RPMI7951 (cell line): ENCODE measurements at places on chromosomes 6 and 20.

- no peak for DNase-seq
Measured at GRCh38 chr6:170254315-170255213, 36.3 kb downstream of the DLL1 start.

GRCh38 chr20:24542721-24543120 lies 73.3 kb downstream of the SYNDIG1 start:
- no peak for DNase-seq

- no peak for DNase-seq
Measured at GRCh38 chr6:124613031-124613430, 349.2 kb upstream of the RNF217 start.

DNA sequence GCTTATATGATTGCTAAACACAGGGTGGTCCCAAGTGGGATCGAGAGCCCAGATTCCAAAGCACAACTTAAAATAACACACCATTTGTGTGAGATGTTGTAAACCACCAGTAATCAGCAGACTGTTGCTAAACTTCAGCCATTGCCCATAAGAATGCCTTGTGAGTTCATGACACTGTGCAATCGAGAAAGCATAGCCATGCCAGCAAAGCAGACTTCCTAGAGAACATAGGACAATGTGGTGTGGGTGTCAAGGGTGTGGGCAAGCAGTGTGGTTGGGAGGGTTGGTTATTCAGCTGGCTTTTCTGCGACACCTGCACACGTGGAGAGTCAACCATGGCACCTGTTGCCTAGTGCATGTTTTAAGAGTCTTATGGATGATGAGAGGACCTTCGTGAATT lies 16.1 kb upstream of the CALHM6 start:
- no peak for DNase-seq

DNA sequence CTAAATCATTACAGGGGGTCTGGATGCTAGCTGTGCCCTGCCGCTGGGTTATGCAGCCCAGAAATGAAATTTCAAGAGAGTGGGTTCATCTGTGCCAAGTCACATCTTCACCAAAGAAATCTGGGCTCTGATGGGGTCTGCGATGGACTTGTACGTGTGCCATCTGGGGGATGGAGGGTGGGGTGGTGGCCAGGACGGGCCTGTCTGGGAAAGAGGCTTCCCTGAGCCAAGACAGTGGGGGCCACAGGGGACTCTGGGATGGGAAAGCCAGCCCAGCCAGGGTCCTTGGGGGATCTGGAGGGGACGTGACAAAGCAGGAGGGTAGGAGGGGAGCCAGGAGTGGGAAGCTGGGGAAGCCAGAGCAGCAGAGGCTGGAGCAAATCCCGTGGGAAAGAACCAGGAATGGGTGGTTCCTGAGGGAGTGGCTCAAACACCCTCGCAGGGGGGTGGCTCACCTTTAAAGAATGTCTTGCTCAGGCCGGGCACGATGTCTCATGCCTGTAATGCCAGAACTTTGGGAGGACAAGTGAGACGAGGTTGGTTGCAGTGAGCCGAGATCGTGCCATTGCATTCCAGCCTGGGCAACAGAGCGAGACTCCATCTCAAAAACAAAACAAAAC lies 36.3 kb upstream of the SULF2 start:
- DNase-seq = peak; percentile 69

- DNase-seq = peak; percentile 30
Measured at GRCh38 chr6:99151634-99152346, 197.7 kb downstream of the FAXC start.

DNA sequence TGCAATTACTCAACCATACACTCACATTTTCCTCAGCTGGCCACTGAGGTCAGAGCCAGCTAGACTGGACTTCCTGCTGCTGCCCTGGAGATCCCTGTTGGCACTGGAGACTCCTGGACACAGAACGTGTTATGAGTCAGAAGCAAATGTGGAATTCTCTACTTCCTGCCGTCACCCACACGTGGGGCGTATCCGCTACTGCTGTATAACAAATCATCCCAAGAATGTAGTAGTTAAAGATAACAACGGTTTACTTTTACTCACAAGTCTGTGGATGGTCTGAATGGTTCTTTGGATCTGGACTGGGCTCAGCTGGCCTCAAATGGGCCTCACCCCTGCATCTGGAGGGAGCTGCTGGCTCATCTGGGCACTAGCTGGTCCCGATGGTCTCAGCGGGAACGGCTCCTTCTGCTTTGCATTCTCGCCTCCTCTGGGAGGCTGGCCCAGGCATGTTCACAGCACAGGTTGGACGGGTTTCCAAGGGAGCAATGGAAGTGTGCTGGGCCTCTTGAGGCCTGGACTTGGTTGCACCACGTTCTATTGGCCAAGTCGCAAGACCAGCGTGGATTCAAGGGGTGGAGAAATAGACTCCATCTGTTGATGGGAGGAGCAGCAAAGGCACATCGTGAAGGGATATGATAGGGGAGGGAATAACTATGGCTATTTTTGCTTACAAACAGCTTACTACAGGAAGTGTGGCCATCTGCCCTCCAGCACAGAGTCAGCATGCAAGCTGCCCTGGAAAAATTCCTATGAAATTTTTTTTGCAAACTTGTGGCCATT lies 118.5 kb downstream of the SNX5 start:
- peak; percentile 100 for DNase-seq

DNA sequence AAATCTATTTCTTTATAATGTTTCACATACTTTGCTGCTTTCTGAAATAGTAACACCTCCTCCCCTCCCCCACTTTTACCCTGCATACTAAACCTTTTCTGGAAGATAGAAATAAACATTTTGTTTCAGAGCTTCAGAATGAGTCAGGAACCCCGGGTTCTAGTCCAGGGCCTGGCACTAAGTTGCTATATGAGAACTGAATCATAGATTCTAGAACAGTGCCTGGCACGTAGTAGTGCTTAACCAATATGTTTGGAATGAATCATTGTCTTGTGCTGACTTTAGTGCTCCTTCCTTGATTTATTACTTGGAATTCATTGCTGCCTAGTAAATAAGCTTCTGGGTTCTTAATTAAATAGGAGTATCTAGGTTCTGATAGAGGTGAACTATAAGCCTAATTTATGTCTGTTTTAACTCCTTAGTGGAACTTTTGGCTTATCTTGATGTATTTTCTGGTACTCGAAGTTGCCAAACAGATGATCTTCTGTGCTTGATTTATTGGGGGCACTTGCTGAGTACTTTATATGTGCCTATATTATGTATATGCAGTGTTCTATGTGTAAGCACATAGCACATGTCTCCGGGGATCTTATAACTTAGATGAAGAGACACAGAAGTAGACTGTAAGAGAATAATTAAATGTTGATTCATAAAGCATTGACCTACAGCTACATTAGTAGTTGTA lies 18.6 kb downstream of the TAB2 start:
- peak; percentile 64 for DNase-seq

DNA sequence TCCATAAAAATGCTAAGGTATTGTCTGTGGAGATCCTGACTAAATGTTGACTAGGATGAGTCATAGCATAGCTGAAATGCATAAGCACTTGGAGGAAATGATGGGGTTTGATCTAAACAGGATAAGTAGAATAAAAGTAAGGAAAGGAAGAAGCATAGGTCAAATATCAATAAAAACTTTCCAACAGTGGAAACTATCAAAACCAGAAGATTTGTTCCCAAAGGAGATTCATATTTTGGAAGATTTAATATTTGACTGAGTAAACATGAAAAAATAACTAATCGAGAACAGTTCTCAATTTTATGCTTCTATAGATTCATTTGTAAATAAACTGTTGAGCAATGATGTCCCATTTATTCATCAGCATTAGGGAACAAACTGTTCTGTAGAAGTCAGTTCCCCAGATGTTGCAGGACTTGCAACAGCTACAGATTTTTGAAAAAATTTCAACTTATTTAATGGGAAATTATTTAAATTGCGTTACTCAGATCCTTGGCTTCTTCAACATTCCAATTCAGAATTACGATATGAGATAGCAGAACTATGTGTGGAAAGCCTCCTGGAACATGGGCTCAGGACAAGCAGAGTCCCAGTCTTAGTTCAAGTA lies 133.7 kb upstream of the TBX18 start:
- DNase-seq = peak; percentile 7

DNA sequence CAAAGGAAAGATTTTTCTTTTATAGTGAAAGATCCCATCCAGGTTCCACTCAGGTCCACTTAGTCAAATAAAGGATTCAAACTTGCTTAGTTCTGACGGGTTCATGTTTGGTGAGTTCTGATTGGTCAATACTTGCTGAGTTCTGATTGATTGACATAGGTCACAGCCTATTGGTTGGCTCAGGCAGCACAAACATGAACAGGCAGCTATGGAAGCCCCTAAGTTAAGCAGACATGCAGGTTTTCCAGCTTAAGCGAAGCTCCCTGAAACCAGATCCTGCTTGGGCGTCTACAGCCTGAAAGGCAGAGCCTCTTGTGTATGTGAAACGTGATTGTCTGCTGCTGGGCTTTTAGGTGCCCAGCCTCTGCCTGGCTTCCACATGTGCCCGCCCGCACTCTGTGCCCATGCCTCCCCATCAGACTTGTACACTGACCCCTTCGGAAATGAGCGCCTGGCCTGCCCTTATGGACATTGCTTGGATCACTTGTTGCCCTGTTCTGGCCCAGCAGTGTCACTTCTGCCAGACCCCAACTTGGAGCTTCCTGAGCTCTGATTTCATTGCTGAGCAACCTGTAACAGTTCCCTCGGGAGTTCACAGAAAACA lies 45.4 kb upstream of the ECI2 start:
- DNase-seq = peak; percentile 53

GRCh38 chr20:34954904-34955230 lies 739 bp downstream of the GSS start:
- peak; percentile 69 for DNase-seq

DNA sequence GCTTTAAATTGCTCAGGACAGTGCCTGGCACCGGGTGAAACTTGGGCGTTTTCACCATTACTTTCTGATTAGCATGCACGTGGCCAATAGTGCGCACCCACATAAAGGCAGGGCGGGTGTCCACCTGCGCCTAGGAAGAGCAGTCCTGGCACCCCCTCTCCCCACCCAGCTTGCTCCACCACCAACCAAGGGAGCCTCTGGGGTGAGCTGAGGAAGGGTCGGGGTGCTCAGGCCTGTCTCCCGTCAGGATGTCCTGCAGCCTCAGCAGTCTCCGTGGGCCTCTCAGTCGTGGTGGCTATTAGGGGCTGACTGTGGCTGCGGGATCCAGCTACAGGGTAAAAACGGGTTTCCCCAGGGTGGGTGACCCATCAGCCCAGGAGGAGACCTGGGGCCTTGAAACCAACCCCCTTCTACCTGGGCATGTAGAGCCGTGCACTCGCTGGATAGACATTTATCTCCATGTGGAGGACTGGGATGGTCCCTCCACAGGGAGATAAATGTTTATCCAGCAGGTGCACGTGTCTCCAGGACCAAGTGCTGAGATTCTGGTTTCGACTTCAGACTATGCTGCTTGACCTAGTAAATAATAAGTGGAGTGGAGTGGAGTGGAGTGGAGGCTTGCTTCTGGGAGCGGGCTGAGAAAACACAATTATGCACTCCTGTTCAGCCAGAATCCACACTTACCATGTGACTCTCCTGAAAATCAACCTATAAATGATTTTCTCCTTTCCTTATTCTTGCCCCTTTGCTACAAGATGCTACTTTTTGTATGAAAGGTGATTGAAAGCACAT lies 91.1 kb downstream of the ZDHHC14 start:
- DNase-seq = no peak

DNA sequence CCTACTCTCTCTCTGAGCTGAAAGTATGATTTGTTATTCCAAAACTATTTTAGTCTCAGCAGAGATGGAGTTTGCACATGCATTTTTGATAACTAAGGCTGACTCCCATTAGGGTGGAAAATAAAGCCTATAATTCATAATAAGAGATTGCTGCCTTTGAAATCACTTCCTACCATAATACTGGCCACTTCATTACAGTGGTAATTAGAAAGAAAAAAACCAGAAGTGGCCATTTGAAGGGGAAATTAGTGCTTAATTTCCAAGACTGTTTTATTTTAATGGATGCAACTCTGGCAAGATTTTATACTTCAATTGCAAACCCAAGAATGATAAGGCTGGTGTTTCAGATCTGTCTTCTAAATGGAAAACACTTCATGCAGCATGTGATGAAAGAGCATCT lies 43.4 kb downstream of the SLC35B3 start:
- DNase-seq = no peak

GRCh38 chr20:1696521-1697209 lies 39.1 kb upstream of the SIRPG start:
- peak; percentile 66 for DNase-seq

- no peak for DNase-seq
Measured at GRCh38 chr6:166578536-166579236, 7.8 kb downstream of the RAMACL start.

DNA sequence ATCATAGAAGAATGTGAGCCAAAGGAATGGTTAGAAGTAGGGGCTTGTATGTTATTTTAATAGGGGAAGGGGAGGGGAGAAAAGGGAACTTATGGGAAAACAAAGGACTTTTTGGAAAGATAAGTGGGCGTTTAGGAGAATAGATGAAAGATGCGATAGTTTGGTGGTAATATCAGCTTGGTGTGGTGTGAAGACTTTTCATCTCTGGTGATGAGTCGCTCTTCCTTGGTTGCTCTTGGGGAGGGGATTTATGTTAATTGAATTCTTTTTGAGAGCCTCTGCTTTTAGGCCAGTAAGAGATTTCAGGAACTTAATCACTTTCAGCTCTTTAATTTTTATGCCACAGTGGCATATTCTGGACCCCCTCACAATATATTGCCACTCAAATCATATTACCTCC lies 10.8 kb downstream of the HECA start:
- DNase-seq = no peak

DNA sequence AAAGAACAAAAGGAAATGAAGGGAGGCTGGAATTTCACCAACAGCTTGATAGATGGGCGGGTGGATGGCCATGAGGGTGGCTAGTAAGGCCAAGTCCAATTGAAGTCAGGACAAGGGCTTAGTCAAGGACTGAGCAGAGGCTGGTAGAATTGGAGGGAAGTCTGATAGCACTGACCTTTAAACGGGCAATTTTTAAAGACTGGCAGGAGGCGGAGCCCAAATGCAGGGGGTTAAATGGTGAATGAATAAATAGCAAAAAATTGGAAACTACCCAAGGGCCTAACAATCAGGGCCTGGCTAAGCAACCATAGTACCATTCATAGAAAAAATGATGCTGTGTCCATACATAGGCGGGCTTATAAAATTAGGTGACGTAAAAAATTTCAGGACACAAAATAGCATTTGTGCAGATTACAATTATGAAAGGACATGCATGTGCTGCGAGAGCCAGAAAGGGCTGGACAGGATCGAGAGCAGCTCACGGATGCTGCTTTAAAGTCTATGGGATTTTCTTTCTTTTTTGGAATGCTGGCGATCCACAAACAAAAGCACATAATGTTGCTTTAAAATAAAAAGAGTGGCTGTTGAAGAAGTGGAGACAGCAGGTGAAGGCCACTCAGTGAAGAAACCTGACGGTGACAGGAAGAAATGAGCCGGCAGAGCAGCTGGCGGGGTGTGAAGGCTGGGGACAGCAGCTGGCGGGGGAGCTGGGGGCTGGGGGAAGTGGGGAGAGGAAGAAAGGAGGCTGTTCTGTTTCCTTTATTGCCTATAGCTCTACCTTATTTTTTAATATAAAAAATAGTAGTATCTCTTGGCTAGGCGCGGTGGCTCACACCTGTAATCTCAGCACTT lies 42.8 kb upstream of the TAF8 start:
- peak; percentile 31 for DNase-seq

- peak; percentile 68 for DNase-seq
Measured at GRCh38 chr20:52083627-52084232, 107.8 kb downstream of the ZFP64 start.
